ENCODE measurements at places on chromosomes 1 and 21. TPM values are rescaled to one million over a fixed set of nuclear protein-coding genes. Genes with fewer than 3 reads are reported as not detected.

The LIN28A gene
- not detected for polyA plus RNA-seq

The COL9A2 gene
- 3.7 TPM for polyA plus RNA-seq

The CENPF gene
- 1.2 TPM for polyA plus RNA-seq

The CSF3R gene
- 705 TPM for polyA plus RNA-seq

The RGSL1 gene
- polyA plus RNA-seq: not detected

The CFAP74 gene
- polyA plus RNA-seq: 3.1 TPM

The IQCC gene
- polyA plus RNA-seq: 1.6 TPM

DNA sequence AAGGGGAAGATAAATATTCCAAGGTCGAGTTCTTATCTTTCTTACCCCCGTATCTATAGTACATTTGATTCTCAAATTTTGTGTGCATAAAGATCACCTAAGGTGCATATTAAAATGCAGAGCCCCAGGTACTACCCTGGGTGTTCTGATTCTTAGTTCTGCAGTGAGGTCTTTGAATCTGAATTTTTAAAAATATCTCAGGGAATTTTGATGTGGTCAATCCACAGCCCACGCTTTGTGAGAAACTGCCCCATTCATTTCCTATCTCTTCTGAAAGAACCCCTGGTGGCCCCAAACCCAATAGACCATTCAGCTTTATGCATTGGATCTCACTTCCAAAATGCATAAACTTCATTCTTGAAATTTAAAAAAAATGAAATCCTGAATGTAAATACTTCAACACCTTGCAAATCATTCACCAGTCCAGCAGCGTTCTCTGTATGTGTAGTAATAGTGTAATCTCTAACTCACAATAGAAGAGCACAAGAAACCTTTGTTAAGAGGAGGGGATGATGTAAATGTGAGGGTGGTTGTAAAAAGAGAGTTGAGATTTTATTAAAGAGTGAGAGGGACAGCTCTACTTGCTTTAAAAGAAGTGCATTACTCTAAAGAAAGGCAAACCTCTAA, 108.8 kb upstream of the ZP4 start:
- DNase-seq: peak; percentile 12

DNA sequence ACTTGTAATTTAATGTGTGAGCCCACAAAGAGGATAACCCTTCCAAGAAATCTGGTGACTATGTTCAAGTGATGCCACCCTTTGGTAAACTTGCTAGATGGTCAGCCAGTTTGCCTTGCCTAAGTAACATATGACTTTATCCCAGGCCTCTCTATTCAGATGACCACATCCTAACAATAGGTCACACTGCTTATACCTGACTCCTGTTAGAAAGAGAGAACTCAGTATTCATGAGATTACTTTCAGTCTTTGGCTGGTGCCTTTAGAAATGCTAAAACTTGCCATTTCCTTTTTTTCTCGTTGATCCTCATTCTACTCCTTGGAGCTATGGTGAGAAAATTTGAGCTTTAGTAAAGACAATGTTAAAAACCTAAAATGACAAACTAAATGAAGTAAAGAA, 28.5 kb upstream of the SERBP1 start:
- DNase-seq: no peak

- DNase-seq: no peak
Measured at GRCh38 chr21:42829417-42829816, 49.9 kb downstream of the WDR4 start.

GRCh38 chr1:185929776-185930175, 195.6 kb downstream of the HMCN1 start:
- DNase-seq: peak; percentile 9

GRCh38 chr1:3217181-3217641, 148.2 kb downstream of the PRDM16 start:
- peak; percentile 61 for DNase-seq

DNA sequence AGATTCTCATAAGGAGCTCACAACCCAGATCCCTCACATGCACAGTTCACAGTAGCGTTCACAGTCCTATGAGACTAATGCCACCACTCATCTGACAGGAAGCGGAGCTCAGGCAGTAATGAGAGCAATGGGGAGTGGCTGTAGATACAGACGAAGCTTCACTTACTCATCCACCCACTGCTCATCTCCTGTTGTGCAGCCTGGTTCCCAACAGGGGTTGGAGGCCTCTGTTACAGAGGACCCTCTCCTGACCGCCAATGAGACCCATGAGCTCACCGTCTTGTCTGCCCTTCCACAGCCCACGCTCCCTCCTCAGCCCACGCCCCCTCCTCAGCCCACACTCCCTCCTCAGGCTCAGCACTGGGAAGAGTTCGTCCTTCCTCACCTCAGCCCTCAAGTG, 39.6 kb downstream of the RSPH1 start:
- no peak for DNase-seq

DNA sequence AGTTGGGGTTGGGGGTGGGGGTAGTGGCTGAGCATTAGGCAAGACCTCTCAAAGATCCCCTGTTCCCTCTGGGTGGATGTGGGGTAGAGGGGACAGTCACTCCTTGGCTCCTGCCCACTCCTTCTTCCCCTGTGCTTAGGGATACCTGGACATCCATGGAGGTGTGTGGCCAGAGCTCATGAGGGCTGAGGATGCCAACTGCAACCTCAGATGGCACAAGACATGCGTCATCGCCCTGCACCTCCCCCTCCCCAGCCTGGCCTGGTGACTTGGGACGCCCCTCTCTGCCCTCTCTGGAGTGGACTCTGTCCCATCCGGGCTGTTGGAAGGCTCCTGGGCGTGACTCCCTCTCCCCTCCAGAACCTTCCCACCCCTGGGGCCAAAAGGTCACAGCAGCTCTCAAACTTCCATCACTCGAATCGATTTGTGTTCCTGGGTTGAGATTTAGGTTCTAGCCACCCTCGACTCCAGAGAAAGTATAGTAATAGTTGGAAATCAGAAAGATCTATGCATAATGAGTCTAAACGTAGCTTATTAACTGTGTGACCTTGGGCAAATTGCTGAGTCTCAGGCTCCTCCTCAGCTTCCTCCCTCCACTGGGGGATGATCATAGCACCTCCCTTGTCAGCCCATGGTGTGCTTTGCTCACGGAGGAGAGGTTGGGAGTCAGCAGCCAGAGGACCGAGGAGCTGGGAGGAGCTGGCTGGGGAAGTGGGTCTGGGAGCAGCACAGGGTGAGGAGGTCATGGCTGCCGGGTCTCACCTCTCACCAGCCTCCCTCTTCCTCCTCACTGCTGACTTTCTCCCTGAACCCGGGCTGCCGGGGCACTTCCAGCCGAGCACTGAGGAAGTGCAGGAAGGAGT, 2.2 kb upstream of the PTPN7 start:
- DNase-seq: no peak

- DNase-seq: peak; percentile 13
Measured at GRCh38 chr1:201954263-201955008, 867 bp upstream of the TIMM17A start.

- DNase-seq: no peak
Measured at GRCh38 chr1:9243066-9243739, 8.6 kb downstream of the H6PD start.

DNA sequence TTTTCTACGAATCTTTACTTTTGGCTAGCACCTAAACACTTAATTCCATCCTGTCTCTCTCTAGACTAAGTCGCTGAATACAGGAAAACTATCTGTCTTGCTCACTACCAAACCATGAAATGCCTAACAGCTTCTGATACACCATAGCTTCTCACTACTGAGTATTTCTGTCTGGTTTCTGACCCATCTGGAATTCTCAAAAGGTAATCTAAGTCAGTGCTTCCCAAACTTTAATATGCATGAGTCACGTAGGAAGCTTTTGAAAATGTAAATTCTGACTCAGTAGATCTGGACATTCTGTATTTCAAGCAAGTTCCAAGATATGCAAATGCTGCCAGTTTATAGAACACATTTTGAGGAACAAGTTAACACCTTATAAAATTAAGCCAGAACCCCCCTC, 9.2 kb upstream of the OVGP1 start:
- DNase-seq: no peak

GRCh38 chr1:170156594-170156993, 10.8 kb downstream of the NTMT2 start:
- DNase-seq: no peak

DNA sequence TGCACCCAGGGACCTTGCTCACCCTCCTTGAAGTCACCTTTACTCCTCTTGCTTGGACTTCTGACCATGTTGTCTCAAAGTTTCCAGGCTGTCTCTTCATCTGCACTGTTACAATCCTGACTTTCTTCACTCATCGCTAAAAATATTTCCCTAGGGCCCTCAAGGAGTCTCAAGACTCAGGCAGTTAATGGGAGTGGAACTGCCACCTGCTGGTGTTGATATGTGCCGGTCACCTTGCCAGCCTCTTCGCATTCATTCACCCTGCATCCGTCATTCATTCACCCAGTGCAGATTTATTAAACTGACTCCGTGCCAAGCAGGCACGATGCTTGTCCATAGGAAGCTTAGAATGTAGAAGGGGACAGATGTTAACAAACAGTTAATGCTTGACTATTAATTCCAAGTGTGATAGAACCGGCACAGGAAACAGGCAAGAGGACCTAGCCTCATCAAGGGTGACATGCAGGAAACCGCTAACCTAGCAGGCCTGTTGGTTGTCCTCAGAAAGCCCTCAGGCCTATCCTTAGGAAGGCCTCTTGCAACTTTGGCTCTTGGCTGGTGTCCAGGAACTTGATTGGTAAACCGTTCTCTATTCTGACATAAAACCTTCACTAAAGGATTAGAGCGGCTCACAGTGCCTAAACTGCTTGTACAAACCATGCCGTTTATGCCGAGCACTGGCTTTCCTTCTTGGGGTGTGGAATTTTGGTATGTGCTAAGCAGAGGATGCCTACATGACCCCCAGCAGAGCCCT, 342.2 kb downstream of the CAMTA1 start:
- no peak for DNase-seq

- DNase-seq: no peak
Measured at GRCh38 chr1:155607708-155608107, 2.3 kb upstream of the MSTO1 start.

- DNase-seq: no peak
Measured at GRCh38 chr1:203046984-203047630, 20.8 kb downstream of the PPFIA4 start.

GRCh38 chr1:211685823-211686222, 10.4 kb upstream of the NEK2 start:
- no peak for DNase-seq

- DNase-seq: peak; percentile 37
Measured at GRCh38 chr1:164753521-164754077, 194.6 kb downstream of the PBX1 start.

GRCh38 chr21:18764720-18765119, 361.1 kb upstream of the TMPRSS15 start:
- no peak for DNase-seq

- no peak for DNase-seq
Measured at GRCh38 chr21:36980280-36981048, 14.0 kb upstream of the HLCS start.

GRCh38 chr1:234572966-234573365, 37.0 kb downstream of the IRF2BP2 start:
- no peak for DNase-seq

DNA sequence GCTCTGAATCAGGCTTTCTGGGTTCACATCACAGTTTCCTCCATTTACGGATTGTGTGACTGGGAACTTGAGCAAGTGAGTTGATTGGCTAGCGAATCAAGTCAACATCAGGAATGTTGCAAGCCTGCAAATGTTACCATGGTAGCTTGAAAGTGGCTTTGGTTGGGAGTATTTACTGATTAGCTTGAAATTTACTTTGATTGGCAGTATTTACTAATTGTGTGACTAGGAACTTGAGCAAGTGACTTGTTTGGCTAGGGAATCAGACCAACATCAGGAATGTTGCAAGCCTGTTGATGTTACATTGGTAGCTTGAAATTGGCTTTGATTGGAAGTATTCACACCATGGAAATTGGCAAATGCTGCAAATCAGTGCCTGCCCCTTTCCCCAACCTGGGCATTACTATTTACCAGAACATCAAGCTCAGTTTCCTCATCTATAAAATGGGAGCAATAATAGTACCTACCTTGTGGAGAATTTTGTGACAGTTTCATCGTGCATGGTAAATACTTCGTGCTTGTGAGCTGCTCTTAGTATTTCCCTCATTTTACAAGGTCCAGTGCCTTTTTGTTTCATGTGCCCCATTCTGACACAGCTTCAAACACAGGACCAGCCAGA, 23.1 kb upstream of the B3GALNT2 start:
- peak; percentile 8 for DNase-seq

GRCh38 chr21:44623575-44623974, 3.3 kb upstream of the KRTAP10-9 start:
- DNase-seq: no peak

GRCh38 chr1:118978914-118979701, 9.0 kb downstream of the TBX15 start:
- peak; percentile 62 for DNase-seq
